ENCODE measurements at places on chromosomes 3 and 15. TPM values are rescaled to one million over a fixed set of nuclear protein-coding genes. Genes with fewer than 3 reads are reported as not detected.

The GABRR3 gene
- not detected for total RNA-seq

The TERC gene
- total RNA-seq = 10.0 TPM

The KNL1 gene
- total RNA-seq = 33.8 TPM

The ZNF639 gene
- total RNA-seq = 28.4 TPM

The CFAP100 gene
- not detected for total RNA-seq

The CPNE4 gene
- total RNA-seq = not detected

The A4GNT gene
- not detected for total RNA-seq

The PRSS50 gene
- total RNA-seq = not detected

The CHRNA7 gene
- total RNA-seq = 2.7 TPM

The DNAH12 gene
- 0.20 TPM for total RNA-seq

The NR2E3 gene
- 0.25 TPM for total RNA-seq

The ZNF774 gene
- total RNA-seq = 2.6 TPM

The FBXO40 gene
- total RNA-seq = not detected

The SLC25A36 gene
- total RNA-seq = 37.4 TPM

The FAM43A gene
- 307 TPM for total RNA-seq
